ENCODE measurements at places on chromosomes 1 and 21.

DNA sequence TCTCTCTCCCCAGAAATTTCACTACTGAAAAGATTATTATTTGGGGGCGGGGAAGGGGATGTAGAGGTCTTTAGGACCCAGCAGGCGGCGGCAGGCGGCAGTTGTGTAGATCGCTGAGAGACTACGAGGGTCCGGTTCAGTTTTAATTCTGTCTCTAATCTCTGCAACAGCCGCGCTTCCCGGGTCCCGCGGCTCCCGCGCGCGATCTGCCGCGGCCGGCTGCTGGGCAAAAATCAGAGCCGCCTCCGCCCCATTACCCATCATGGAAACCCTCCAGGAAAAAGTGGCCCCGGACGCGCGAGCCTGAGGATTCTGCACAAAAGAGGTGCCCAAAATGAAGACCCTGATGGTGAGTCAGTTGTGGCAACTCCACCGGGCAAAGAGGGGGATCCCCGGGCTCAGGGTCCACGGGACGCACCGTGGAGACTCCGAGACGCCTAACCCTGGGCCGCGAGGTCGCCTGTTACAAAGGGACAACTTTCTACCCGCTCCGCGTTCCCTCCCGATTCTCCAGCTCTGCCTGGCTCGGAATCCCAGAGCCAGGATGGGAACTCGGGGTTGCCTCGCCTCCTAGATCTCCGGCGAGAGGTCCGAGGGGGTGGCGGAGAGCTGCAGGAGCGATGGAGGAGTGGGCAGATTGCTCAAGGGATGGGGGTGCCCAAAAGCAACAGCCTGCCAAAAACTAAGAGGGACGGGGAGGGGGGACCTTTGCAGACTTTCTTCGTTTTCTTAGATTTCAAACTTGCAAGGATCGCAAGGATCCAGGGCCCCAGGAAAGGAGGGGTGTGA, at the start of gene ST6GALNAC5:
TSS of gene ST6GALNAC5 (plus strand) at position 139 of the 789 bp plus-strand sequence.
- peak; percentile 11 for DNase-seq

GRCh38 chr1:46489638-46490405, at the start of gene DMBX1:
DMBX1 (plus strand) TSS chr1:46489836; CDS start chr1:46507011, 17,175 bp downstream.
- DNase-seq: no peak

DNA sequence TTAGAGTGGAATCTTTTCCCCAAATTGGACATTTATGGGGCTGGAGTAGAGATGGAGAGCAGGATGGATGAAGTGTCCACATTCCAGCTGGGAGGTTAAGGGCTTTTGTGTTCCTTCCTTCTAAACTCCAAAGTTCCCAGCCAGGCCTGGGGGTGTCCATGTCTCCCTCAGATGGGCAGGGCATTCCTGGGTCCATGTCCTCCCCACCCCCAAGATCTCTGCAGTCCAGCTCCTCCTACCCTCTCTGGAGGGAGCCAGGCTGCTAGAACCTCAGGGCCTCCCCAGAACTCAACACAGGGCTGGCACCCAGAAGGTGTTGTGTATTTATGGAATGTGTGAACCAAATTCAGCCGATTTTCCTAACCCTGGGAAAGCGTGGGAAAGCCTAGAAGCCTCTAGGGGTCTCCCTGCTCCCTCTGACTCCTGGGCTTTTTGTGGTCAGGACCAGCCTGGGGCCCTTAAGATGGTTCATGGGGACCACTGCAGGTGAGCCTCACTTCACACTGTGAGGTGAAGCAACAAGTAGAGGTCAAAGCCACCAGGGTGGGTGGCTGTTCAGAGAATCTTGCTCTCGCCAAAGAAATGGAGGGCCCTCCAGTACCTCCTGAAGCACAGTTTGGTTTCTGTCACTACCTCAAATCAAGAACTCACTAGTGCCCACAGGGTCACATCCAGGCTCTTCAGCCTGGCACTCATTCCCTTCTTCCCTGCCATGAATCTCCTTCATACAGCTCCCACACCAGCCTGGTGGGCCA, 54.8 kb downstream of the GLIS1 start:
- DNase-seq: no peak

- no peak for DNase-seq
These were observed 9.4 kb upstream of the GPR161 start for GRCh38 chr1:168146160-168146539.

All from astrocyte of the cerebellum (primary cell).